ENCODE measurements at places on chromosomes 12 and 14. TPM values are rescaled to one million over a fixed set of nuclear protein-coding genes. Genes with fewer than 3 reads are reported as not detected.

The RGS6 gene
- total RNA-seq: 0.28 TPM

The RNASE1 gene
- 200 TPM for total RNA-seq

The GALNT6 gene
- total RNA-seq: 12.3 TPM

The MYF6 gene
- total RNA-seq: 0.09 TPM

The CLEC6A gene
- total RNA-seq: 0.09 TPM

The CRIP2 gene
- total RNA-seq: 15.9 TPM

The GSC gene
- 0.52 TPM for total RNA-seq
